ENCODE measurements at places on chromosomes 2 and 18.

- no peak for DNase-seq
Measured at GRCh38 chr18:63207143-63207790, 112.3 kb downstream of the BCL2 start.

GRCh38 chr2:48860380-48860779, 104.9 kb upstream of the LHCGR start:
- no peak for DNase-seq

GRCh38 chr2:181684454-181685149, 4.3 kb upstream of the NEUROD1 start:
- no peak for DNase-seq

DNA sequence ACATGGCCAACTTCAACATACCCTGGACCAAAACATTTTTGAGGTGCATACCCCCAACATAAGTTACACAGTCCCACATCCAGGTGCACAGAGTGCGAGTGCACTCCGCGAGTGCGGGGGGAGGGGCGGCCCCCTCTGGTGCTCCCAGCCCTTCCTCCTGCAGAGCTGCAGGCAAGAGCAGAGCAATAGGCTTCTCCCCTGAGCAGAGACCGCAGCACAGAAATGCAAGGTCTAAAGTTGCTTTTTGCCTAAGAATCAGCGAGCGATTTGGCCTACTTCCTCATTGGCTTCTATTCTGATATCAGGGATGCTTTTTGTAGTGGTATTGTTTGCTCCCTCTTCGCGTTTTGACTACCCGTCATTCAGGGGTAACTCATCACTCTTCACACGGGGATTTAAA, 40.6 kb downstream of the BOLA3 start:
- DNase-seq = no peak

GRCh38 chr2:200338692-200339091, 32.2 kb downstream of the SPATS2L start:
- no peak for DNase-seq

DNA sequence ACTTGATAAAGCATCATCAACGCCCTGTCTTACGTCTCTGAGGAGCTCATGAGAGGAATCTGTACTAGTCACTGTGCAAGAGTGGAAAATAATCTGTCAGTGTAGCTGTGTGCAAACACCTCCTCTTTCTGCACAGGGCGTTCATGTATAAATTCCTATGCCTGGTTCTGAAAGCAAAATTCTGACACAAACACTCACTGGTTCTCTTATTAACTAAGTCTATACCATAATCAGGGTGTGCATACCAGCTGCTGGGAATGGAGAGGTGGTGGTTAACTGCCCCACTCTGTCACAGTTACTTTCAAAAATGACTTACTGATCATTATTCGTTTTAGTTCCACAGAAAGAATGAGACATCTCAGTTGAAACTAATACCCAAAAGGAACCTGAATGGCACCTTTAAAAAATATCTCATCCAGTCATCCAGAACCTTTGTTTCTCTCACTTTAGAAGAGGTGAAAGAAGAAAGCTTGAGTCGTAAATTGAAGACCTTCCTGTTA, 35.7 kb downstream of the STK39 start:
- no peak for DNase-seq

DNA sequence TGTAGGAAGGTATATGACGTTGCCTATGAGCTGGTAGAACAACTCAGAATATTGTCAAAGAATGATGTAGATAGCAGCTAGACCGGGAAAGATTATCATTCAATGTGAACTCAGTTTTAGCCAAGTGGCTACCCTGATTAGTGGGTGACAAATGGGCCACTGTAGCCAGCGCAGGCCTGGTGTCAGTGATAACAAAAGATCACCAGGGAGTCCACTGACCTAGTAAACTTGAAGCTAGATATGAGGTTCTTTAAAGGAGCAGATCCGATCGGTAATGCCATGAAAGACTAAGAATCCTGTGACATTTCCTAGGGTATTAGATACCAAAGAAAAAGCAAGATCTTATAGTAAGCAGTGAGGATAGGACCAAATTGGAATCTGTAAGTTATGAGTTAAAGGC, 180.9 kb downstream of the GCA start:
- no peak for DNase-seq
